ENCODE measurements at places on chromosomes 1 and 21.

- no peak for DNase-seq
Measured at GRCh38 chr1:22711591-22712501, 1.2 kb downstream of the EPHB2 start.

DNA sequence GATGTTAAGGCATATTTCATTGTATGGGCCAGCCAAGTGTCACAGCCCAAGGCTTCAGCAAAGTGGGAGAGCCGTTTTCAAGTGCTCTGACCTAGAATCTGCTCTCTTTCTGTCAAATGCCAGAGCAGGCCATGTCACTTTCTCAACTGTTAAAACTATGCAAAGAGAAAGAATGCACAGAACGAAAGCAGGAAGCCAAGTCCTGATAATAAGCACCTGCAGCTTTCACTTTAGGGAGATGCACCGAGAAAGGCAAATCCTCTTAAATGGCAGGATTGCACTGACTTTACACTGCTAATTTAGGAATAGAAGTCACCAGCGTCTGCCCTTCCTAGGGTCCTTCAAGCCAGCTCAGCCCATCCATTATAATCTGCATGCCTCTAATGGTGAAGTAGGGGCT, 49.2 kb upstream of the NTPCR start:
- no peak for DNase-seq

DNA sequence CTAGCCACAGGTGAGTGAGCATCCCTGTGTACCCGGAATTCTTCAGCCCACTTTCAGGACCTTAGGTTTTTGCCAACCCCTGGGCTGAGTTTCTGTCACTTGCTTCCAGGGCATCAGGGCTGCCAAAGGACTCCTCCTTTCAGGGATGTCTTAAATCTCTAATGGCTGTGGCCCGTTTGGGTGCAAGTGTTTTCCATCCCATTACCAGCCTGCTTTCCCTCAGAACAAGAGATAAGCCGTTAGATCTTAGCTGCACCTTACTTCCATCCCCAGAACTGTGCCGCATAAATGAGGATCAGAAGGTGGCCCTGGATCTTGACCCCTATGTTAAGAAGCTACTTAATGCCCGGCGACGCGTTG, 652 bp downstream of the SNAPIN start:
- DNase-seq = no peak

- DNase-seq = no peak
Measured at GRCh38 chr21:45533846-45534635, 8.2 kb downstream of the SLC19A1 start.

DNA sequence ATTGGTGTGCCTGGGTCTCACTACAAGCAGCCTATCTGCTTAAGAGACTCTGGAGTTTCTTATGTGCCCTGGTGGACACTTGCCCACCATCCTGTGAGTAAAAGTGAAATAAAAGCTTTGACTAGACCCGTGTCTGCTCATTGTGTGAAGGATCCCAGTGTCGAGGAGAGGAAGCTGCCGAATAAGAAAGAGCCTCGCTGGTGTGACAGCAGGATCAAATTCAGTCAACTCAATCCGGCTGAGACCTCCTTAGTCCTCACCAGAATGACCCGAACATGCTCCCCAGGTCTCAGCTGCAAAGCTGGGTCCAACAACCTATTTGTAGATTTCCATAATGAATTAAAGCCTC, 14.8 kb downstream of the CD2 start:
- no peak for DNase-seq

GRCh38 chr1:151344291-151344690, 2.8 kb downstream of the RFX5 start:
- DNase-seq = no peak

GRCh38 chr1:237730826-237731350, 159.8 kb downstream of the ZP4 start:
- DNase-seq = no peak

DNA sequence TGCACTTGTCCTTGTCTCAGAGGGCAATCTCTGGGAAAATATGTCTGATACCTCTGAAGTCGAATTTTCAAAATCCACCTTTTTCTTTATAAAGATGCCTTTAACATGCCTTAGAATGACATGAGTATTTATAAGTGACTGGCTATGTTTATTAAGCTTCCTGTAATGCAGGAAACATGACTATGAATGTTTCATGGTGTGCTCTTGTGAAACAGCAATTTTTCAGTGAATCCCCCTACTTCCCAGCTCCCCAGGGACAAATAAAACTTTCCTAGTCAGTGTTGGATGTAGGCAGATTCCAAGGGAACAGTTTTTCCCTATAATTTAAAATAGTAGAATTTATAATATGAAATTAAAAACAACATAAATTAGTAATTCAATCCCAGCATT, 437.0 kb downstream of the LMO4 start:
- no peak for DNase-seq

DNA sequence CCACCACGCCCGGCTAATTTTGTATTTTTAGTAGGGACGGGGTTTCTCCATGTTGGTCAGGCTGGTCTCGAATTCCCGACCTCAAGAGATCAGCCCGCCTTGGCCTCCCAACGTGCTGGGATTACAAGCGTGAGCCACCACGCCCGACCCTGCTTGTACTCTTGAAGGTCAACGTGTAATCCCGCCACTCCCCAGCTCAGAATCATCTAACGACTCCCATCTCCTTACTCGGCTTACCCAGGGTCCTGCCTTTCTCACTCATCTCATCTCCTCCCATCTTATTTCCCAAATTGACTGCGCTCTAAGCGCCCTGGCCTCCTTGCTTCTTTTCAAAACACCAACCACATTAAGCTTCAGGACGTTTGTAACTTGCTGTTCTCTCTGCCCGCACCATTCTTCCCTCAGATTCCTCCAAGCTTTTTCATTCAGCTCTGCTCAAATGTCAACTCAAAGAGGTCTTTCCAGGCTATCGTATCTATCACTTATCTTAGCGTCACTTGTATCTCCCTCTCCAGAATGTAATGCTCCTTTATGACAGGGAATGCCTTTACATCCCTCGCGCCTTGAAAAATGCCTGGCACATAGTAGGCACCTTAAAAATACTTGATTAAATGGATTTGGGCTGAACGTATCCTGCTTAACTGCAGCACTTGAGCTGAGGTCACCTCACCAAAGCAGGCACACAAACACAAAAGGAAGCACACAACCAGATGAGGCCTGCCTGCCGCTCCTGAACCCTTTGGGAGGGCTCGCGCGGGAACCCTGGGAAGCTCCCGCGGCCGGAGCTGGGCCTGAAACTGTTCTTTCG, 1.4 kb upstream of the USP1 start:
- DNase-seq = no peak

GRCh38 chr1:2526824-2527555, 594 bp upstream of the PANK4 start:
- peak; percentile 35 for DNase-seq

GRCh38 chr1:206001476-206001888, 1.7 kb downstream of the RAB7B start:
- no peak for DNase-seq

GRCh38 chr1:153790966-153791647, 15.9 kb downstream of the SLC27A3 start:
- DNase-seq = peak; percentile 32

DNA sequence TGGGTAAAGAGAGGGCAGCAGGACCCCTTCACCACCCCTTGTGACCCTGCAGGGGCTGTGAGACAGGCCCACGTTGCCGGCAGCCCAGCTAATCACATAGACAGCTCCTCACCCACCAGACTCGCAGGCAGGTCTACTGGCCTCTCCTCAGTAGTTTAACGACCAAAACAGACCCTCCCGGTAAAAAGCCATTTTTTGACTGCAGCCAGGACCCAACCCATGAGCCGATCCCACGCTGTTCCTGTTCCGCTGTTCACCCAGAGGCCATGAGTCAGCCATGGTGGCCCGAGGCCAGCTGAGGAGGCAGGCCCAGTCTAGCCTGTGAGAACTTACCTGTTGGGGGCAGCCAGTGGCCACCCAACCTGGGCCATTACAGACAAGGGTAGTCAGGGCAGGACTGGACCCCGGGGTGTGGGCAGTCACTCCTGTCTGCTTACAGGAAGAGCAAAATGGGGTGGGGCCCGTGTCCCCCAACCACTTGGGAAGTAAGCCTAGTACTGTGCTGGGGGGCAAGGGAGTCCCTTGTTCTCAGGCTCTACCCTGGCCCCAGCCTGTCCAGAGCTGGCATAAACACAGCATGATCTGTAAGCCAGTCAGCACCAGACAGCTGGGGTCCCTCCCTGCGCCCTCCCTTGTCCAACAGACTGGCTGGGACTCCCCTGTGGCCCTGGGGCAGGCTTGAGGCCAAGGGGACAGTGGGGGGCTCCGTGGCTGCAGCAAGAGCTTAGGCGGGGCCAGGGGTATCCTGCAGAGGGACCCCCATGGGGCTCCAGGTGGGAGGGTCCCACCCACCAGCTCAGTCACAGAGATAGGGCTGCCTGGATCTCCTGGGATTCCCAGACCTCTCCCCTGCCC, 61.9 kb downstream of the WNT9A start:
- DNase-seq = peak; percentile 27

Data from CD4-positive, alpha-beta T cell treated with Interleukin-2 at 100 ng/mL for 4 hours (primary cell).